HEK293T (cell line): ENCODE measurements at places on chromosomes 3 and 15.

DNA sequence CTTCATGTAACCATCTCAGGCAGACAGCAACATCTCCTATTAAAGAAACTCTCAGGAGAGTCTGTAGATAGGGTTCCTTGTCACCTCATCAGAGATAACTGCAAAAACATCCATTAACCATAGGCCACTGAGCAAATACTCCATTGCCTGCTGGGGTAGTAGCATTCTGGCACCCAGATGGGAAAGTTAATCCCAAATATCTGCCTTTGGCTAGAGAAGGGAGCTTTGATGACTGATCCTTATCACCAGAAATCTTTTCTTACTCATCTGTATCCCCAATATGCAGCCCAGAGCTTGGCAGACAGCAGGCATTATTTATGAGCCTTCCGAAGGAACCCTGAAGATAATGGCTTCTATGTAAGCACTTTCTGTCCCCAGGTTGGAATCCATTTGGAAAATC lies 173.1 kb downstream of the MFSD1 start:
- DNase-seq: no peak

GRCh38 chr3:189040656-189041335 lies 131.0 kb upstream of the TPRG1 start:
- no peak for DNase-seq

DNA sequence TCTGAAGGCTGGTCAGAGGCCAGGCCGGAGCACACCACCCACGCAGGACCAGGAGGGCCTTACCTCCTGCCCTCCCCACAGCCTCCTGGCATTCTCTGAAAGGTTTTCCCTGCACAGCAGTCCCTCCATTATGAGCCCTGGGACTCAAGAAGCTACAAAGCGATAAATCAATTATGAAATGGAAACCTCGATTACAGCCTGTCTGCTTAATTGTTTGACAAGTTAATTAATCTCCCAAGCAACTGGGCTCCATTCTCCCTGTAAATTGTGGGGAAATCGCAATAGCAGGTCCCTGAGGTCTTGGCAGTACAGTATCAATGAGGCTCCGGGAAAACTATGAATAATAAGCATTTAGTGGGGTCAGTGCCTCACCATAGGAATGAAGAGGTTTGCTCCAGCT lies 683.5 kb downstream of the NTRK3 start:
- no peak for DNase-seq

DNA sequence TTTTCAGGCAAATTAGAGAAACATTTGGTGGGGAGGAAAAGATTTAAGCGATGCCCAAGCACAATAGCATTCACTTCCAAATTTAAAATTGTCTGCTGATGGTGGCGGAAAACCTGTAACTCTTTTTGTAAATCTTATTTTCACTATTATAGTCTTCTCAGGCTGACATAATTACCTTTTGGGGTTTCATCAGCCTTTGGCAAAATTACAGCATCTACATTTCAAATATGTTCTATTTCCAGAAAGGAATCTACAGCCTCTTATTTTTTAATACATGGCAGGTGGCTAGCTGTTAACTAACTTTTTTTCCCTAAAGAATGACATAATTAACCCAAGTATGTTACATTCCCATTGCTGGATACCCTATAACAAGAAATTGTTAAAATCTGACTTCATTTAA lies 391.5 kb upstream of the CCDC54 start:
- no peak for DNase-seq

DNA sequence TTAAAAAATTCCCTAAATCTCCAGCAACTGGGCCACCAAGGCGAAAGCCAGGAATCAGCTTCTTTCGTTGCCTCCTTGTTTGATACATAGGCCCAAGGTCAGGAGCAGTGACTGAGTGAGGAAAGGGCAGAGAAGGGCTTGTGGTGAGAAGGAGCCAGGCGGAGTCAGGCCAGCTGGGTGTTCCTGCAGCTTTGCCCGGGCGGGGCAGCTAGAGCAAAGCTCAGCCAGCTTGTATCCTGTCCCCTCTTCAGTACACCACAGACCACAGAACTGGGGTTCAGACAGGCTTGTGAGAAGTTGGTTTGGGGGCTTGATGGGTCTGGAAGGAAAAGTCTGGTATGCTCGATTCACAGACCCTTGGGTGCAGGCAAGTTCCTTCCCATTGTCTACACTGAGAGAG lies 52.6 kb downstream of the CCK start:
- DNase-seq: no peak

DNA sequence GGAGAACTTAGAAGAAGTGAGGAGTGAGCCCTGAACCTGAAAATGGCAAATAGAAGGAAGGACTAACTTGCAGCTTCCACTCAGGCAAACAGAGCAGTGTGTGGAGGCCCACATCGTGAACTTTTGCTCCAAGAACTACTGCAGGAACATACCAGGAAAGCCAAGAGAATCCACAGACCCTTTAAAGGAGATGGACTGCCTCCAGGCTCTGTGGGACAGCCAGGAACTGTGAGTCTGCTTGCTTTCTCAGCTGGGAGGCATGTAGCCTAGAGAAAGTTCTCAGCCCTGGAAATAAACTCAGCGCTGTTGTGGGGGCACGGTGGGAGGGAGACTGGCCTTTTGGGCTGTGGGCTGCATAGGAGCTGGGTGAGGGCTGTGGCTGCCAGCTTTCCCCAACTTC lies 93.0 kb downstream of the SNRK start:
- DNase-seq: no peak

- DNase-seq: no peak
Observed at GRCh38 chr3:123660900-123661299, 76.0 kb upstream of the HACD2 start.
